Cardiac fibroblast (primary cell): ENCODE measurements at places on chromosomes 16 and 17.

DNA sequence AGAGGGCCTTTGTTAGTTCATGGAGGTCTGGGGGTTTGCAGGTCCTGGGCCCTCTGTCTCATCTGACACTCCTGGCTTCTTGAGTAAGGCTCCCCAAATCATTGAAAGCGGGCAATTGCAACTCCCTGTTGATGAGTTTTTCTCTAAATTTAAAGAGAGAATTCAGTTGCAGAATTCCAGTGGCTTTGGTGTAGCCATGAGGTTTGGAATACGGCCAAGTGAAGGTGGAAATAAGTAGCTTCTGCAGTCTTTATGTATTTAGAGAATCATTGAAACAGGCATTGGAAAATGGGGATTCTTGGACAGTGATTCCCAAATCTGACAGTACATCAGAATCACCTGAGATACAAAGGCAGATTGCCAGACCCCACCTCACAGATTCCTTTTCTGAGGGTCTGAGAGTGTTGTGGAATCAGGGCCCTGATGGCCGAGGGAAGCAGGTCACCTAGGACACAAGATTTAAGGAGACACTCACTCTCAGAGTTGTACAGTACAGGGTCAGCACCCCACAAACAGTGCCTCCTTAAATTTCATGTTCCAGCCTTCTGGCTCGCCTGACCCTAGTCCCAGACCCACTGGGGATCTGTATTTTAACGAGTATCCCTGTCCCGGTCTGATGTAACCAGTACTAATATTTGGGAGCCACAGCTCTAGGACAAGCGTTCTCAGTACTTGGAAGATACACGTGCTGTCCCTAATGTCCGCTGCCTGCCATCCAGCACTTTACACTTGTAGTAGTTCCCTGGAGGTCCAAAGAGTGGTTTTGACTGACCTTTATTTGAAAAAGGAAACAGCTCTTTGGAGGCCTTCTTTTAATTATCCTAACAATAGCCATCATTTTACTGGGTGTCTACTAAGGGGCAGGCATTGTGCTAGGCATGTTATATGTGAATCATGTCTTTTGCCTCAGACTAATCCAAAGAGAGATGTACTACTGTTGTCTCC, 37.8 kb downstream of the YPEL2 start:
- DNase-seq: peak; percentile 36

- DNase-seq: no peak
Measured at GRCh38 chr17:62307196-62307595, 73.2 kb upstream of the EFCAB3 start.

- DNase-seq: no peak
Measured at GRCh38 chr16:4864728-4865127, 17.4 kb downstream of the UBN1 start.

DNA sequence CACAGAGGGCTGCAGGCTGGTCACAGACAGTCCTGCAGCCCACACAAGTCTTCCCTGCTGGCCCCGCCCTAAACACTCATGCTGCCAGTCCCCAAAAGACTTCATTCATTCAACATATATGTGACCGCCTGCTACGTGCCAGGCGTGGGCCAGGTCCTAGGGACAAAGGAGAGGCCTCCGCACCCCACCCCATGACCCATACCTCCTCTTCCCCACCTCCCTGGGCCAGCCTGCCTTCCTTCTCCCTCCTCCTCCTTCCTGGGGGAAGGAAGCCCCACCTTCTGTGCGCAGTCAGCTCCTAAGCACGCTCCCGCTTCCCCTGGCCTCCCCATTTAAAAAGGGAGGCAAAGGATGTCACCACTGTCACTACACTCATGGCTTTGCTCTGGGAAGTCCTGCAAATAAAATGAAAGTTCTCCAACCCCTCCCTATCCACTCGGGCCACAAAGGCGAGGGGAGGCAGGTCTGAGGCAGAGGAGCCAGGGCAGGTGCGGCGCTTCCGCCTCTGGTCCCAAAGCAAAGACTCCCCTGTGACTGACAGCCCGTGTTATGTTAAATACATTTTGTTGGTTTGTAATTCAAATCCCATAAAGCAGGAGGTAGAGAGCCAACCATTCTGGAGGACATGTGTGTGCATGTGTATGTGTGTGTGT, 9.0 kb downstream of the DNAAF8 start:
- no peak for DNase-seq

GRCh38 chr16:67628216-67628615, 16.7 kb upstream of the CARMIL2 start:
- DNase-seq: no peak

GRCh38 chr17:412211-413015, 59.8 kb upstream of the RPH3AL start:
- peak; percentile 77 for DNase-seq

- no peak for DNase-seq
Measured at GRCh38 chr16:48901712-48902374, 291.9 kb upstream of the N4BP1 start.

DNA sequence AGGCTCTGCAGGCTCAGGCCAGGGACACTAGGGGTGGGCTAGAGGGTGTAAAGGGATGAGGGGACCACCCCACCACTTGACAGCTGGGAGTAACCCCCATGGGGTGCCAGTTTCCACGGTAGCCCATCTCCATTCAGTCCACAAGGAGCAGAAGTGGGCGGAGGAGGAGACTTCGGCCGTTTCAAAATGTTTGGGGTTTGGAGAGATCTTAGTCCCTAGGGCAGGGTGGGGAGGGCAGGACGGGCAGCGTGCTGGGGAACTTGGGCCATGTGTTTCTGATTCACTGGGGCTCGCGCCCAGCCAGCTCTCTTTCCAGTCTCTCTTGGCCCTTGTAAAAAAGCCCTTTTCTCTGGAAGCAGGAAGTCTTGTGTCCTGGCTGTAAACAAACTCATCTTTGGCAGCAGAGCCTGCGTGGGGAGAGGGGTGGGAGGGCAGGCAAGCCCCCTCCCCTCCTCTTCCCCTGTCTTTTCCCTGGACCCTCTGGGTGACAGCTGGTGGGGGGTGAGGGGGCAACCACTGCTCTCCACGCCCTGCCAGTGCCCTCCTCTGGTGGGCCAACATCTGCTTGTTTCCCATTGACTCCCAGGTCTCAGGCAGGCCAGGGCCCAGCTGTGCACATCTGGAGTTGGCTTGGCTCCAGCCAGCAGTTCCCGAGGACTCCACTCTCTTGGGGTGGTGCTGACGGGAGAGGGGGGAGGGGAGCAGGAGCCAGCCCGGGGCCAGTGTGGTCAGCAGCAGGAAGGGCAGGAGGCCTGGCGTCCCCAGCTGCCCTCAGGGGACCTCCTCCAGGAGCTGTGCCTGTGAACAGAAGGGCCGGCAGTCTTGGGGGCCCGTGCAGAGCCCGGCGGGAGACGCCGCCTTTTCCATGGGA, 8.1 kb downstream of the CYGB start:
- peak; percentile 96 for DNase-seq

DNA sequence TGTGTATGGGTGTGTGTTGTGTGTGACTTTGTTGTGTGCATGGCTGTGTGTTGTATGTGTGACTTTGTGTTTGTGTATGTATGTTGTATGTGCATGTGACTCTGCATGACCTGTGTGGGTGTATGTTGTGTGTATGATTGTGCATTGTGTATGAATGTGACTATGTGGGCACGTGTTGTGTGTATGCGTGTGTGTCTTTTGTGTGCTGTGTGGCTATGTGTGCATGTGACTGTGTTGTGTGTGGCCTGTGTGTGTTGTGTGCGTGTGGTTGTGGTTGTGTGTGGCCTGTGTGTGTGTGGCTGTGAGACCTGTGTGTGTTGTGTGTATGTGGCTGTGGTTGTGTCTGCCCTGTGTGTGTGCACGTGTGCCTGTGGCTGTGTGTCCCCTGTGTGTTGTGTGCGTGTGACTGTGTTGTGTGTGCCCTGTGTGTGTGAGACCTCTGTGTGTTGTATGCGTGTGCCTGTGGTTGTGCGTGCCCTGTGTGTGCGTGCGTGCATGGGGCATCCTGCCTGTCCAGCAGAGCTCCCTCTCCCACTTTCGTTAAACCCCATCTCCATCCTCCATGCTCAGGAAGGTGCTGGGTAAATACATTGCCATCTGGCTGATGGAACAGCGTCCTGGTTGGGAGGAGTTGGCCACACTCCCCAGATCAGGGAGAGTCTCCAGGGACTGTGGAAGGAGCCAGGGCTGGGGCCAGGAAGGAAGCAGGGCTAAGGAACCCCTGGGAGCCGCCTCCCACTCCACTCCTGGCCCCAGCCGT, 90.1 kb upstream of the GSE1 start:
- DNase-seq: peak; percentile 28

DNA sequence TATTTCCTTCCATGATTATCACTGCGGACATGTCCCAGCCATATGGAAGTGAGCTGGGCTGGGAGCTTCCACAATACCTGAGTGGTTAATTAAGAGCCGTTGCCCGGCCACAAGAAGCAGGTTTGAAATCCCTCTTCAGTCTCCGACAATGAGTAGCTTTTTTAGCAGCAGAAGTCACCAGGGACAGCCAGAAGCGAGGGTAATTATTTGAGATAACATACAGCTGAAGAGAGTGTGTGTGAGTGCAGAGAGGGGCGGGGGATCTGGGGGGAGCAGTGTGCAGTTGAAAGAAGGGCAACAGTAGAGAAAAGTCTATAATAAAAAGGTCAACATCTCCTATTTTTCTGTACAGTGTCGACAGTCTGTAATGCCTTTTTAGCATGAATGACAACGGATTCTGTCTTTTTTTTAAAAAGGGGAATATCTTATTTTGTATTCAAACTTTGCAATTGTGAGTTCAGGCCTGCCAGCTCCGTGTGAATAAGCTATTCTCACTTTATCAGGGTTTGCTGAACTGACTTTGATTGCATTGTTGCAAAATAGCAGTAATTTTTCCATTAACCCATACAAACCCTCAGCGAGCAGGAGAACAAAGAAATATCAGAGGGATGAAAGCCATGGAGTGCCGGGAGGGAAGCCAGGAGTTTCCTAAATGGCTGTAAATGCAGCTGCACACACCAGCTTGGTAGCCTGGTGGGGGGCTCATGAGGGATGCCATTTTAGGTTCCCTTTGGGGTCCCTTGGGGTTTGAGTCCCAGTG, 220.3 kb upstream of the IRX3 start:
- no peak for DNase-seq

DNA sequence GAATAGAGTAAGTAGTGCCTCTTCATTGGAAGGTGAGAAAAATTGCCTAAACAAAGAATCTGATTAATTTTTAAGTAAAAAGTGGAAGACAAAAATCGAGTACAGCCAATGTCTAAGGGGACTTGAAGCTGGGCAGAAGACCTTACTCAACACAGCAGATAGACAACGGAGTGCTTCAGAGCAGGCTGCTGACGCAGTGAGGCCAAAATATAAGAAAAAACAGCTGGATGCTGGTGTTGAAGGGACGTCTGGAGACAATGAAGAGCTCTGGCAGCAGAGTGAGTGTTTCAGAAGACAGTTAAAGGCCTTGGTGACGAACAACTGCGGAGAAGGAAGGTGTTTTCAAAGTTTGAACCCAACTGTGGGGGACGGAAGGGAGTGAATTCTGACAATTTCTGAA, 169.8 kb downstream of the MRTFB start:
- no peak for DNase-seq

GRCh38 chr16:57775661-57776469, 26.4 kb downstream of the KIFC3 start:
- DNase-seq: no peak

- no peak for DNase-seq
Measured at GRCh38 chr17:27751166-27751565, 49.2 kb downstream of the NOS2 start.

- DNase-seq: no peak
Measured at GRCh38 chr16:11582157-11582814, 4.4 kb downstream of the LITAF start.

DNA sequence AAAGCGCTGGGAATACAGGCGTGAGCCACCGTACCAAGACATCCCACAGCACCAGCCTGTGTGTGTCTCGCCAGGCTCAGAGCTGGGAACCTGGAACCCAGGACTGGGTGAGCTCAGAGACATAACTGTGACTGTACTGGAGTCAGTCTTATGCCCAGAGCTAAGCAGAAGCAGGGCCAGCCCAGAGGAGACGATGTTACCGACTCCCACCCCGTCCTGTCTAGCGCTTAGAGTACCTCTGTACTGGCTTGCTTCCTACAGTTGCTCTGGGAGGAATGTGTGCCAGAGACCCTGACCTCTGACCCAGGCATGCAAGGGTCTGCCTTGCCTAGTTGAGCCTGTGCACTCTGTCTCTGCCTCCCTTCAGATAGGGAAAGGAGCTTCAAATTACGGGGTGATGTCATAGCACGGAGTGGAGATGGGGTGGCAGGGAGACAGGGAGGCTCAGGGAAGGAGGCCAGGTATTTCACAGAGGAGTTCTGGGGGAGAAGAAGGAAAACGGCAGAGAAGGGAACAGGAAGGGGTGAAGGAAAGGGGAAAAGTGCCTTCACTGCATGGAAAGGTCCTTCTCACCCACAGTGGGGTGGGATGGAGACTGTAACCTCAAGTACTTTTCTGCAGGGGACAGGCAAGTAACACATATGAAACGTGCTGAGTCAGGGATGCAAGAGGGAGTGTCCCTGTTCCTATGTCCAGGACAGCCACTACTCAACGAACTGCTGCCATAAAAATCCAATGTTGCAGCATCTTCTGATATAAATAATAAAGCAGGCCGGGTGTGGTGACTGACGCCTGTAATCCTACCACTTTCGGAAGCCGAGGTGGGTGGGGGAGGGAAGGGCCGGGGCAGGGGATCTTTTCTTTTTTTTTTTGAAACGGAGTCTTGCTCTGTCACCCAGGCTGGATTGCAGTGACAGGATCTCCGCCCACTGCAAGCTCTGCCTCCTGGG, 5.8 kb upstream of the ARMC5 start:
- peak; percentile 78 for DNase-seq

- DNase-seq: peak; percentile 96
Measured at GRCh38 chr17:43024407-43025289, at the start of gene RND2. TSS of gene RND2 (plus strand) at chr17:43025231. CDS start at chr17:43025348, 117 bp downstream.

- peak; percentile 52 for DNase-seq
Measured at GRCh38 chr17:45262516-45263476, 902 bp upstream of the SPATA32 start.

DNA sequence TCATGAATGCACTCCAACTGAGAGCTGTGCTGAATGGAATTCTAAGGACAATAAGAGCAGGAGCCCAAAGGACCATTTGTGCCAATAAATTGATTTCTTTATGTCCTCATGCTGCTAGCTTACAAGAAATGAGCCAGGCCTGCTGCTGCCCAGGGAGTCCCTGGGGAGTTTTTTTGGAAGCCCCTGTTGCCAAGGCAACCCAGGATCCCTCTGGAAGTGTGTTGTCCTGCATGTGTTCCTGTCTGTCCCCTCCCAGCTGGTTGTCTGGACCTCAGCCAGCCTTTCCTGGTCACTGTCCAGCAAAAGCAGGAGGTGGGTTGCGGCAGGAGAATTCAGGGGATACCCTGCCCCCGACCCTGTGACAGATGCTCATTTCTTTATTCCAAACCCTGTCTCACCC, 51.0 kb upstream of the GPRC5B start:
- DNase-seq: peak; percentile 5

- DNase-seq: peak; percentile 60
Measured at GRCh38 chr17:74042744-74043486, 160.6 kb upstream of the RPL38 start.

GRCh38 chr16:88026964-88027938, 76.0 kb downstream of the BANP start:
- no peak for DNase-seq
